ENCODE measurements at places on chromosomes 7 and 10.

DNA sequence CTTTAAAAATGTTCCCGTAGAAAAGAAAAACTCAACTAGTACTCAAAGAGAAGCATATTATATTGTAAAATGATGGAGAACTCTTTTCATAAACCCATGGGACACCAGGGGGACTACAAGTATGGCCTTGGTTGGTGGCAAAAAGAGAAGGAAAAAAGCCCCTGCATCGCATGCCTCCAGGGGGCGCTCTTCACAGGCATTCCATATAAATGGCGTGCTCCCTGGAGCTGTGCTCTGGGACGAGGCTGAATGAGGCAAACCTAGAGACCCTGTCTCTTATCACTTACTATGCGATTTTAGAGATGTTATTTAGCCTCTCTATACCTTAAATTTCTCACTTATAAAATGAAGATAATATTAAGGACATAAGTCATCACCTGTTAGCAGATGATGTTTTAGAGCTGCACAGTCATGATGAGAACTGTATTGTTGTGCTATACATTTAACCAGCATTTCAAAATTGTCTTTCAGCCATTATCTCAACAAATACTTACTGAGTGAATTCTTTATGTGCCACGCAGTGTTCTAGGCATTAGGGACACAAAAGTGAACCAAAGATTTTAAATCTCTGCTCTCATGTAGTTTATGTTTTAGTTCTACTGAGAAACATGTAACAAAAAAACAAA, 105.8 kb downstream of the ARHGAP21 start:
- DNase-seq = no peak

DNA sequence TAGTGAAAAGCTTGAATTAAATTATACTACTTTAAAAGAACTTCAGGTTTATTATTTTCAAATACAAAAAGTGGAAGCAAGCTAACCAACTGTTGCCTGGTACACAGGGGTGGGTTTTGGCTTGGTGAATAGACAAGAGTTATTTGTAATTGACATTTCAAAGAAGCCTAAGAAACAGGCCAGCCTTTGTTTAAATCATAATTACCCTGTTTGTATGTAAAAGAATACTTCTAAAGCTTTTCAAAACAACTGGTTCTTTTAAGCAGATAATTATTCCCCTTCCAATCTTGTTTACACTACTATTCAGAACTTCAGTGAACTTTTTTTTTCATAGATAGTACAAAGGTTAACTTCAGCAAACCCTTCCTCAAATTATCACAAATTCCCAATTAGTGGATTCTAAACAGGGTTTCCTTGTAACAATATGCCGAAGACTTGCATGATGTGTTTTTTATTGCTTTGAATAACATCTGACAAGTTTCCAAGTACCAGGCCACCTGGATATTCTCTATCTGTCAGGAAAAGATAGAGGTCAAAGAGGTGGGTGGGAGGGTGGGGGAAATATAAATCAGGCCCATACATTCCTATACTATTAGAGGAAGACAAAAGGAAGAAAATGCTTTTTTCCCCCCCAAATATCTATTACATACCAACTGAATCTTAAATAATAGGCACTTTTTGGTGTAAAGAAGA, 20.4 kb downstream of the SSMEM1 start:
- DNase-seq = no peak

DNA sequence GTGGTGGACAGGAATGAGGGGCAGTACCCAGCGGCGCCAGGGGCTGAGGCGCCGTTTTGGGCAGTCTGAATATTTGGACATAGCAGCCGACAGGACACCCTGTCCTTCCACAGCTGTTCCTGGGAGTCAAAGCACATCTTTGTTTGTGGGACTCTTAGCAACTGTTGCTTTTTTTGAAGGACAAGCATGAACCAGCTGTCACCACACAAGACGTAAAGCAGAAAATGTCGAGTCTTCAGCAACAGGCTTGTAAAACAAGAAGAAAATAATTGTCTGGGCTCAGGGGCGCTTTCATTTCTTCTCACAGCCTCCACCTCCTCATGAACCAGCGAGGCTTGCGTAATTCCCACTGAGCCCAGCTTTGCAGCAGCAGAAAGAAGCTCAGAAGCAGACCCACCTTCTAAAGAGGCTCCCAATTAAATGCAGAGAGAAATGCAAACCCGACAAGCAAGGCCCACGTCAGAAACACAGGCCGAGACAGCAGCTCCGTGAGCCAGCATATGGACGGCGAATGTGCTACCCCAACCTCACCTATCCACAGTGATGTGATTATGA, 68.9 kb upstream of the DNAAF5 start:
- no peak for DNase-seq

- no peak for DNase-seq
Measured at GRCh38 chr7:34839645-34840044, 181.6 kb downstream of the NPSR1 start.

GRCh38 chr10:6140141-6140841, 51.5 kb downstream of the RBM17 start:
- no peak for DNase-seq

DNA sequence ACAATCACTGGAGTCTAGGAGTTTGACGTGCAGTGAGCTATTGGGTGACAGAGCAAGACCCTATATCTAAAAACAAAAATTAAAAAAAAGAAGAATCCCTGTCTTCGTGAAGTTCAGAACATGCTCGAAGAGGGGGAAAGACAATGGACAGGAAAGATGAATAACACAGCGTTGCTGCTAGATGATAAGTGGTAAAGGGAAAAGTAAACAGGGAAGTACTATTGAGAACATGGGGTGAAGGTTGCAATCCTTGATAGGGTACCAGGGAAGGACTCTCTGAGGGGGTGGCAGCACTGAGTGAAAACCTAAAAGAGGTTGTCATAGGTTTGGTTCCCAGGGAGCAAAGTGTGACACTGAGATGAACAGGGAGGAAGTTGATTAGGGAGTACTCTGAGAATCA, 2.8 kb upstream of the ABRAXAS2 start:
- no peak for DNase-seq

DNA sequence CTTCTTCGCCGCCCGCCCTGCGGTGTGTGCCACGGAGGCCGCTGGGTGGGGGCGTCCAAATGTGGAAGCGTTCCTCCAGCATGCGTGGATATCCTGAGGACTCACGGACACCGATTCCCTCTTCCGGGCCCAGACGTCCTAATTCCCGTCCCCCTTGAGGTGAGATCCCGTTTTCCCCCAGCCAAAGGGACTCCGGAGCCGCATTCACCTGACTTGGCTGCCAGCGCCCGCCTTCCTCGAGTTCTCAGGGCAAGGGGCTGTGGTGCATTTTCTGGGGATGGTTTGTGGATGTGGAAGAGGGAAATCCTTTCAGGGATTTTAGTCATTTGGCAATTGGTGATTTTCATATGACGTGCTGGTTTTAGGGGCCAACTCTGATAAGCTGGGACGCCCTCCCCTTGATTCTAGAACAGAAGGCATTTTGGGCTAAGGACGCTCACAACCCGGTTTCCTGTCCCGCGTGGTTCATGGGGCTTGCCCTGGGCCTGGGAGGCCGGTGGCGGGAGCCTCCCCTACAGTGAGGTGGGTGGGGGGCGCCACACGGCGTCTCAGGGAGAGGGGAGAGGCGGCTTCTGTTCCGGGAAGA, 165.4 kb downstream of the ACTR3B start:
- no peak for DNase-seq

- no peak for DNase-seq
Measured at GRCh38 chr10:4270116-4270515, 485.1 kb upstream of the KLF6 start.

DNA sequence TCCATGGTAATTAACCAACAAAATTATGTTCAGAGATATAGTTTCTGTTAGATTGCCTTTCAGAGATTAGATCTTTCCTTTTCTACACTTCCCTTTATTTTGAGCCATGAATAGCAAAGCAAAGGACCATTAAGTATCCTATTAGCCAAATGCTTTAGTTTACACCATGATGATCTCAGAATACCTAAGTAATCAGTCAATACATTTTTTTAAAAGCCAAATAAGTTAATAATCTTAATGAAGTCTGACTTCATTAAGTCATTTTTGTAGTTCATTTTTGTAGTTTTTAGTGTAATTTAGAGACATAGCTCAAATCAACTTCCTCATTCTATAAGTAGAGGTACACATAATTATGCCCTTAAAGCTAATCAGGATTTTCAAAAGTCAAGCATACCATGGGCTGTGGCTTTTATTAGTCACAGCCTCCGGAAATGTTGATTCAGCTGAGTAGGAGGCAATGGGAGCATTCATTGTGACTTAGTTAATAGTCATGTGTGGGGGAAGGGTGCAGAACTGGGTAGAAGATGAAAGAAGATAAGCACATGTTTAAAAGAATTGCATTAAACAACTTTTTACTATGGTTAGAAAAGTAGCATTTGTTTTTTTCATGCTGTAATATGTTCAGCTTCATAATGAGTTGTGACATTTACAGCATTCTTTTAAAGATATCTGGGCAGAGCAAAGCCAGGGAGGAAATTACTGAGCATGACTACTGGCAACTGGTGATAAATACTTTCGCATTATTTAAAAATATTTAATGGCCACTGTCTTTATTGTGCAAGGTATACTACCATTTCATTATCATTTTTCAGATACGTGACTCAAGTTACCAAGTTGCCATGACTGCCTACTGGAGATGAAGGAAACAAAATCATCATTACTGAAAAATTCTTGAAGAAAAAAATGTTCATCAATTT, 57.3 kb upstream of the CCDC71L start:
- no peak for DNase-seq

GRCh38 chr10:124906551-124907001, 35.3 kb upstream of the ZRANB1 start:
- no peak for DNase-seq

DNA sequence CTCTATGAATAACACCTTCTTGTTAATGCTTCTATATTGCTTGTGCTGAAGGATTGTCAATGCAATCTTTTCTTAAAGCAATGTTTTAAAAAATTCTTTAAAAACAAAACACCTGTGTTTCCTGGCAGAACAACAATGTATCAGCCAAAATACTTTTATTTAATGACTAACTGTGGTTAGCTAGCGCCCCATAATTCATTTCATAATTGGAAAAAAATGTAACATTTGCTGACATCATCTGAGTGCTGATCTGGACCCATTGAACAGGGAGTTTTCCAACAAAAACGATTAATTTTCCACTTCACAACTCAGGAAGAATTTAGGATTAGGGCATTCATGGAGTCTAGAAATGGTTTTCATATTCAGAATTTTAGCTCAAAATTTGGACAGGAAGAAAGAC, 137.6 kb upstream of the CDK6 start:
- no peak for DNase-seq

GRCh38 chr7:139995017-139995915, 67.5 kb downstream of the PARP12 start:
- DNase-seq = peak; percentile 37

GRCh38 chr7:33044986-33045385, 17.6 kb downstream of the NT5C3A start:
- no peak for DNase-seq

DNA sequence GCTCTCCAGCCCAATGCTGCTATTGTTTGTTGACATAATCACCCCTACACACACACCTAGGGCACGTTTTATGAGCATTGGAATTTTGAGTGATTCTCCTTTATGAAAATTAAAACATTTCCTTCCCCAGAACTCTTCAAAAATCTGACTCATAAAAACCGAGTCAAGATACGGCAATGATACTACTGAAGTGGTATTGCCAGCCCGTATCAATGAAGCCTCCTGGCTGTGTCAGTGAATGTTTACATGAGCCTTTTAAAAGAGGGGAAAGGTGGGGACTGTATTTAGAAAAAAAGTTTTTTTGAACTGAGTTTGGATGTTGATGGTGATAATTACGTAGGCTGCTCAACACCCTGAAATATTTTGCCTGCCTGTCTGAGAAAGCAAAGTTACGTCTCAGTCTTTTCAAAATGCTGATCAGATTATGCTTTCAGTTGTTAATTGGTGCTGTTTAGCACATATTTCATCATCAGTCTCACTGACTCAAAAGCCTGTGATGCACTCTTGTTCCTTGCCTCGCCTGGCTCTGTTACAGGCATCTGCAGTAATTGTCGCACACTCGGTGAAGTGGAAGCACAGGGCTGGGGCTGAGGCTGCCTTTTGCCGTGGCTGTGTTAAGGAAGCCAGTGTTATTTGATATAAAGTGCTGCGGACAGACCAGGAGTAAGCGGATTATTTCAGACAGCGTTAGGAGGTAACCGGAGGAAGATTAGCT, 157.4 kb upstream of the TCF7L2 start:
- no peak for DNase-seq

- DNase-seq = no peak
Measured at GRCh38 chr7:2913760-2914387, 69.8 kb upstream of the GNA12 start.

- DNase-seq = no peak
Measured at GRCh38 chr7:131819891-131820290, 263.5 kb upstream of the PODXL start.

- peak; percentile 47 for DNase-seq
Measured at GRCh38 chr10:20254078-20254477, 437.8 kb downstream of the PLXDC2 start.

- no peak for DNase-seq
Measured at GRCh38 chr7:149474309-149475120, 13.7 kb upstream of the ZNF777 start.

DNA sequence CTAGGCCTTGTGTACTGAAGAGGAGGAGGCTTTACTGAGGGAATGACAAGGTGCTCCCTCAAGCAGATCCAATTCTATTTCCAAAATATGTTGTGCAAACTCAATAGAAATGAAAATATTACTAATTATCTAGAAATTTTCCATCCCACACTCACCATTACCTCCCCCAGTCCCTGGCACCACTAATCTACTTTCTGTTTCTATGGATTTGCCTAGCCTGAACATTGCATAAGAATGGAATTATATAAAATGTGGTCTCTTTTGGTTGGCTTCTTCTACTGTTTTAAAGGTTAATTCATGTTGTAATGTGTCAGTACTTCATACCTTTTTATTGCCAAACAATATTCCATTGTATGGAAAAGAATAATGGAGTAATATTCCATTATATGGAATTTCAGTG, 18.7 kb upstream of the NUB1 start:
- no peak for DNase-seq

DNA sequence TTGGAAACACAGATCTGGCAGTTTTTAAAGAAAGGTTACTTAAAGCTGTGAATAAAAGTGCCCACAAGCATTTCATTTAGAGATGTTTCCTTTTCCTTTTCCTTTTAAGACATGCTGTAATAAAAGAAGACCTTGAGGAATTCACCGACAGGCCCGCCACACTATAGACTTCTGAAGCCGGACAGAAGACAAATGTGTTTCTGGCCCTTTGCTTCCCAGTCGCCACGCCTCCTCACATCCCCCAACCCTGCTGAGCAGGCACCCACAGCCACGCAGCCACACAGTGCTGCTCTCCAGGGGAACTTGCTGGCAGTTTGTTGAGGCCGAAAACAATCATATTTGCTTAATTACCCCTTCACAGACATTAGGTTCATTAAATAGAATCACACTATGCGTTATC, 83.4 kb downstream of the SLC25A13 start:
- DNase-seq = no peak

DNA sequence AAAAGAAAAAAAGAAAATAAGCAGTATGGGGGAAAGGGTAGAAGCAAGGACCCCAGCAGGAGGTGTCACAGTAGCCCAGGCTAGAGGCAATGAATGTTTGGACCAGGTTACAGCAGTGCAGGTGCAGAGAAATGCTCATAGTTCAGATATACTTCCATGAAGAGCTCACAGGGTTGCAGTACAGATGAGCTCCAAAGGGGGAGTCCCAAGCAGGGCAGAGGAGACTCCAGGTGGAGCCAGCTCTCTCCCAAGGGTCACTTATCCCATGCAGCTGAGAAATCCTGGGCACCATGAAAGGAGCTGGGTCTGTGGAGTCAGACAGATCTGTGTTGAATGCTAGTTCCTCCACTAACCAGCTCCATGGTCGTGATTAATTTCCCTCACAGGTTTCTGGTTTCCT, 174.9 kb downstream of the C7orf25 start:
- DNase-seq = no peak

Data from right lung (tissue), 10 donors.